ENCODE measurements at places on chromosomes 6 and 20.

- no peak overlapping the region for H3K4me3 ChIP-seq
- no peak for DNase-seq
- H3K36me3 ChIP-seq: peaks cover 1% of the 10 kb centered on the region
- no peaks in the 10 kb centered on the region for H3K27me3 ChIP-seq
- H3K4me1 ChIP-seq: peaks cover 51% of the 10 kb centered on the region
Observed at GRCh38 chr6:3381233-3381921, 75.5 kb downstream of the SLC22A23 start.

DNA sequence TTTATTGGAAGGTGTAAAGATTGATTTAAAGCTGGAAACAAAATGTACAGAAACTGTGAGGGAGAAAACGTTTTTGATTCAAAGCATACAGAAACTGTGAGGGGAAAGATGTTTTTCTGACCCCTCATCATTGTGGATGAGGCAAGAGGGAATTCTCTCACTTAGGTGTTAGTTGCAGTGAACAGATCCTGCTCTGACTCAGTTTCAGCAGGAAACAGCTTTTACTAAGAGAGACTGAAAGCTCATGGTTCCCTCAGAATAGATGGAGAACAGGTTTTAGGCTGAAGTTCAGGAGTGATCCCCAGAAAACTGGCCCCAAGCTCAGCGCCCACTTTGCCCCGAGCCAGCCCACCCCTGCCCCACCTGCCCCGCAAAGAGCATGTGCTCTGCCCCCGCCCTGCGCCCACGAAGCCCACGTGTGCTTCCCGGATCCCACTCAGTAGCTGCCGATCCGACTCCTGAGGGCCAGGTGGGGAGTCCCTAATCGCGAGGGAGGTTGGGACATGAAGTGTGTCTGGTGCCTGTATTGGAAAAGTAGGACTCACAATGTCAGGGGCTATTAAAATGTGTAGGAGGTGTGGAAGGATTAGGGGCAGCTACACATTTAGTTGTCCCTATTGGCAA lies 41.2 kb downstream of the DUSP22 start:
- H3K4me3 ChIP-seq: no peak overlapping the region
- H3K4me1 ChIP-seq: no peaks in the 10 kb centered on the region
- no peaks in the 10 kb centered on the region for H3K27me3 ChIP-seq
- DNase-seq: no peak
- no peak overlapping the region for H3K27ac ChIP-seq

DNA sequence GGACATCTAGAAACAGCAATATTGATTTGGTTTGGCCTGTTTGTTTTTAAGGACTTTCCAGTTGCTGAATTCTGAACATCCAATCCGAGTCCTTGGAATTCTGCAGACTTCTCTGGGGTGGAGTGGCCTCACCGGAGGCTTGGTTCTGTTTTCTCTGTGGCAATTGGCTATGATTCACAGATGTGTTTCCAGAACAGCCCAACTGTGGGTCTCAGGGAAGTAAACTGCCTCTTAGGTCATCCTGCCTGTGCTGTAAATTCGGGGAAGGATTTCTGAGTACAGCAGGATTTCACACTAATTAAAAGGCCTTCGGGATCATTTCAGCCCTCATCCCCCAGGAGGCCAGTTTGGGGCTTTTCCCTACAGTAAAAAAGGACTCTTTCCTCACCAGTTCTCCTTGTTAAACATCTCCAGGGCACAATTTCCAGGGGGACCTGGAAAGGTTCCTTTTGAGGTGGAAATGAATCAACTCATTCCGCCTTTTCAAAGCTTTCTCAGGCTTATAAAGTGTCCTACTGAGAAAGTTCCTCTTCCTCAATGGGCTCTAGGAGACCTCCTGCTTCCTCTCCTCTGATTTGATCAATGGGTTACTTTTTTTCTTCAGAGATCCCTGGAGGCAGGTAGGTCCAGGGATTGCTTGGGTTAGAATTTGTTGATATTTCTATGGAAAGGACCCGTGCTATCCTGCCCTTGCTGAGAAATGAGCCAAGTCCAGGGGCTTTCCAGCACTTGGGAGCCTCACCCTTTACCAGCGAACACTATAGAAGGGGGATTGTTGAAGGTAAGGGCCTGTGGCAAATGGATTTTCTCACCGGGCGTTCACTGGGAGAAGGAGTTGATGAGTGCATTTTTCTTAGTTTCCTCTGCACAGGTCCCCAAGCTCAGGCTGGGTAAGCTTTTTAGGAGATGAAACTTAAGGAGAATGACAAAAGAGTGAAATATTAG lies 114.6 kb downstream of the CLIC5 start:
- H3K27me3 ChIP-seq: no peaks in the 10 kb centered on the region
- no peak overlapping the region for H3K4me3 ChIP-seq
- DNase-seq: no peak
- peaks cover 21% of the 10 kb centered on the region for H3K36me3 ChIP-seq

GRCh38 chr20:7378864-7379605 lies 561.2 kb downstream of the HAO1 start:
- no peaks in the 10 kb centered on the region for H3K36me3 ChIP-seq
- H3K4me1 ChIP-seq: no peaks in the 10 kb centered on the region
- no peaks in the 10 kb centered on the region for H3K27me3 ChIP-seq
- no peak overlapping the region for H3K4me3 ChIP-seq
- H3K27ac ChIP-seq: no peak overlapping the region
- DNase-seq: no peak

GRCh38 chr6:133743621-133744020 lies 145.3 kb upstream of the TCF21 start:
- no peak for DNase-seq
- H3K36me3 ChIP-seq: no peaks in the 10 kb centered on the region
- H3K27ac ChIP-seq: no peak overlapping the region
- H3K4me1 ChIP-seq: peaks cover 17% of the 10 kb centered on the region
- H3K4me3 ChIP-seq: no peak overlapping the region
- peaks cover 5% of the 10 kb centered on the region for H3K27me3 ChIP-seq

DNA sequence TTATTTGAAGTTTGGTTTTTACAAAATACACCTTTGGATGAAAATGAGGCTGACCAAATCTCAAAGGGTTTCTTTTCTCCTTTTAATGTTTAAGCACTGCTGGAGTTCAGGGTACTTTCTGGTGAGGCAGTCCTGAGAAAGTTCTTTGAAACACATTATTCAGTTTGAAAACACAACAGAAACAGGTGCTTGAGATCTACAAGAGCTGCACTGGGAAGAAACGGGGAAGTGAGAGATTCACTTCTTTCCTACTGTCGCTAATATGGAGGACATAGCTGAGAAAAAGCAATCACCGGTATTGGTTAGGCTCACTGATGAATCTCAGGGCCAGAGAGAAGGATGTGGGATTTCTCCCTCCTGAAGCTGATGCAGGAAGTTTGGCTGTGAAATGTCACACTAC lies 22.9 kb upstream of the TMEM170B start:
- no peak for DNase-seq
- peaks cover 8% of the 10 kb centered on the region for H3K27me3 ChIP-seq
- H3K27ac ChIP-seq: no peak overlapping the region
- no peak overlapping the region for H3K4me3 ChIP-seq
- peaks cover 1% of the 10 kb centered on the region for H3K36me3 ChIP-seq

DNA sequence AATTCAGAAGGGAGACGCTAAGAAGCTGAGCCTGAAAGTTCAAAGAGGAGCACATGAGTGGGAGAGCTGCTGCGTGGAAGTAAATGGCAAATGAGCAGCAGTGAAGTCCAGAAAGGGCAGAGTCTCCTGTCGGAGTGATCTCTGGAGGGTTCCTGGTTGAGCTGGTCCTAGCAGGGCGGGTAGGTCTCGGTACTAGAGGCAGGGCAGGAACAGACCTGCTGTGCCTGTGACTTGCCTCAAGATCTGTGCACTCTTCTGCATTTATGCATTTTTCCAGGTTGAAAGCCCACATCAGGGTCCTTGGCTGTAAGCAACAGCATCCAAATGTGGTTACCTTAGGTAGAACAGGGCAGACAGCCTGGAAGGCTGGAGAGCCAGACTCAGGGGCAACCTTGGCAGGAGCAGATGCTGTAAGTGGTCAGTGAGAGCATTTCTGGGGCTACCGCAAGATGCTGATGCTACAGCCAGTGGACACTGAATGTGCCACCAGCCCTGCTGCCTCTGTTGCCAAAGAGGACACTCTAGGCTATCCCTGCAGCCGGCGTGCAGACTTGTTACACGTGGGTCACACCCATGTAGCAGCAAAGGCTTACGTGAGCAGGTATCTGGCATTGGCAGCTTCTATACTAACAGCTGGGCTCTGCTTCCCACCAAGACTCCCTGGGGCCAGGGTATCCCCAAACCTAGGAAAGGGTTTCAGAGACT lies 8.4 kb downstream of the DUSP22 start:
- no peak for DNase-seq
- H3K4me3 ChIP-seq: no peak overlapping the region
- peaks cover 2% of the 10 kb centered on the region for H3K36me3 ChIP-seq

DNA sequence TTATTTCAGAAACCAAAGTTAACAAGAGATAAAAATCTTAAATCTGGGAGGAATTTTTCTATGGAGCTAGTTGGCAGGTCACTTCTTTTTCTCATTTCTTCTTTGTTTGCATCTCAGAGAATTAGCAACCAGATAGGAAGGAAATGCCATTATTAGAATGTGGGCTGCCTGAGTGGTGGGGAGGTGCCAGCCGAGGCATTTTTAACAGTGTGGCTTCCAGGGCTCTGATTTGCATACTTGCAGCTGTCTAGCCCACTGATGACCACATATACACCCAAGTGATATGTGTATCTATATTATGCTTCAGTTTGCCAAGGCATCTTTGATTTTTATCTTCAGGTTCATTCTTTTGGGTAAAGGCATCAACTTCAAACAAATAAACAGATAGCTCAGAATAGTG lies 206.7 kb downstream of the CLIC5 start:
- no peaks in the 10 kb centered on the region for H3K36me3 ChIP-seq
- peaks cover 3% of the 10 kb centered on the region for H3K4me1 ChIP-seq
- H3K4me3 ChIP-seq: no peak overlapping the region
- H3K27ac ChIP-seq: no peak overlapping the region
- no peaks in the 10 kb centered on the region for H3K27me3 ChIP-seq
- no peak for DNase-seq

DNA sequence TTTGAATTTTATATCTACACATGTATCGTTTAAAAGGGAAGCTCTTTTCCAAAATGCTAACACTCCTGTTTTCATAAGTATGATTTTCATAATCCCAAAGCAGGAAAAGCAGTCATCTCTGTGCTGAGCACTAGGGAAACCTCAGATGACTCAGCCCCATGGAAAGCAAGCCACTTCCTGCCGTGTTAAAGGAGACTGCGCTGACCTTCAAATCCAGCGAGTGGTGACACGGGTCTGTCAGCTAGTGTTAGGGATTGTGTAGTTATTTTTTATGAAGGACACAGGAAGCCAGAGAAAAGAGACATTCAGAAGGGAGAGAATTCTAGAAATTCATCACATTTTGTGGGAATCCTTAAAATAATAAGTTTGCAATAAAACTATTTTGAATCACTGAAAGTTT lies 57.0 kb upstream of the CD93 start:
- no peaks in the 10 kb centered on the region for H3K4me1 ChIP-seq
- no peak overlapping the region for H3K4me3 ChIP-seq
- H3K27ac ChIP-seq: no peak overlapping the region
- H3K36me3 ChIP-seq: no peaks in the 10 kb centered on the region
- DNase-seq: no peak

- H3K27me3 ChIP-seq: peaks cover 26% of the 10 kb centered on the region
- no peak overlapping the region for H3K27ac ChIP-seq
- H3K36me3 ChIP-seq: no peaks in the 10 kb centered on the region
- no peak overlapping the region for H3K4me3 ChIP-seq
- H3K4me1 ChIP-seq: peaks cover 11% of the 10 kb centered on the region
Observed at GRCh38 chr20:62470459-62470858, 5.3 kb downstream of the GATA5 start.

GRCh38 chr6:44685213-44685612 lies 297.7 kb downstream of the CDC5L start:
- H3K4me1 ChIP-seq: no peaks in the 10 kb centered on the region
- H3K27ac ChIP-seq: no peak overlapping the region
- no peak for DNase-seq
- no peak overlapping the region for H3K4me3 ChIP-seq

GRCh38 chr6:21984135-21984534 lies 312.7 kb downstream of the PRL start:
- no peak overlapping the region for H3K4me3 ChIP-seq
- peaks cover 41% of the 10 kb centered on the region for H3K36me3 ChIP-seq
- H3K27ac ChIP-seq: no peak overlapping the region
- peaks cover 12% of the 10 kb centered on the region for H3K4me1 ChIP-seq
- no peaks in the 10 kb centered on the region for H3K27me3 ChIP-seq

- DNase-seq: no peak
- H3K4me3 ChIP-seq: no peak overlapping the region
- no peaks in the 10 kb centered on the region for H3K27me3 ChIP-seq
- H3K36me3 ChIP-seq: peaks cover 26% of the 10 kb centered on the region
- peaks cover 34% of the 10 kb centered on the region for H3K4me1 ChIP-seq
Observed at GRCh38 chr20:25574411-25574810, 10.9 kb downstream of the NINL start.

DNA sequence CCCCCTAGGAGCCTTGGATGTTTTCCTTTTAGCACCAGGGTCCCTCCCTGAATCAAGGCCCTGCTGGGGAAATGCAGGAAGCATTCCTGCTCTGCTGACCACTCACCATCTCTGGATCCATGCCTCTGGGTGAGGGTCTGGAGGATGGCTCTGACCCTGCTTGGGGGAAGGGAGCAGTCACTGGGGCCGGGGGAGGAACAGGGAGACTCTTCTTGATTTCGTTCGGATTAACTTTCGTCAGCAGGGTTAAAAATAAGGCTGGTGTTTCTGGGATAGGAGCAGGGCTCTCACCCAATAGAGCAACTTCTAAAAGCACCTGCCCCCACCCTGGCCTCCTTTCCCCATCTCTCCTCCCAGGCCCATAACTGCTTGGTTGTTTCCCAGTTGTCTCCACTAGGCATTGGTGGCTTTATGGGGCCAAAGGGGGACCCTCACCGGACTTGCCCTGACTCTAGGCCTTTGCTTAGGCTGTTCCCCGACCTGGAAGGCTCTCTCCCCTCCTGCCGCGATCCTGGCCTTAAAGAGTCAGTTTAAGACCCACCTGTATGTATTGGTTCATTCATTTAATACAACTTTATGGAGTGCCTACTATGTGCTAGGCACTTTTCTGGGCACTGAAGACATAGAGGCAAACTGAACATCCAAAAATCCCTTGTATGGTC lies 63.0 kb downstream of the JPH2 start:
- H3K27ac ChIP-seq: no peak overlapping the region
- peaks cover 9% of the 10 kb centered on the region for H3K27me3 ChIP-seq
- H3K4me3 ChIP-seq: no peak overlapping the region
- DNase-seq: no peak
- H3K36me3 ChIP-seq: no peaks in the 10 kb centered on the region
- no peaks in the 10 kb centered on the region for H3K4me1 ChIP-seq

DNA sequence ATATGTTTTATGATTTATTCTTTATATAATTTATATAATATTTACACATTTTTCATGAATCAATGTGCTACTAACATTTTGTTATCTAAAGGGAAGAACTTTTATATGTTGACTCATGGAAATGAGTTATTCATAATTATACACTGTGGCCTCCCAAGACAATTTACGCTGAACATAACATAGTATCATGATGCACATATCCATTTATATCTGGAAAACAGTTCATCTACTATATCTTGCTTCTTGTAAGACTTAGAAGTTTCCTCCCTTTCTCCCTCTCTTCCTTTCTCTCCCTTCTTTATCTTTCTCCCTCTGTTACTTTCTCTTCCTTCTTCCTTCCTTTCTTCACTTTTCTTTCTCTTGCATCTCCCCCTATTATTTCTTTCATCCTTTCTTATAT lies 1.1 kb upstream of the EYS start:
- no peaks in the 10 kb centered on the region for H3K27me3 ChIP-seq
- no peaks in the 10 kb centered on the region for H3K36me3 ChIP-seq
- peaks cover 7% of the 10 kb centered on the region for H3K4me1 ChIP-seq
